ENCODE measurements at places on chromosomes 7 and 10. TPM values are rescaled to one million over a fixed set of nuclear protein-coding genes. Genes with fewer than 3 reads are reported as not detected.

GRCh38 chr7:395643-396042 lies 105.7 kb downstream of the FOXL3 start:
- no peak overlapping the region for H3K4me3 ChIP-seq
- no peak for DNase-seq
- no peaks in the 10 kb centered on the region for H3K36me3 ChIP-seq

DNA sequence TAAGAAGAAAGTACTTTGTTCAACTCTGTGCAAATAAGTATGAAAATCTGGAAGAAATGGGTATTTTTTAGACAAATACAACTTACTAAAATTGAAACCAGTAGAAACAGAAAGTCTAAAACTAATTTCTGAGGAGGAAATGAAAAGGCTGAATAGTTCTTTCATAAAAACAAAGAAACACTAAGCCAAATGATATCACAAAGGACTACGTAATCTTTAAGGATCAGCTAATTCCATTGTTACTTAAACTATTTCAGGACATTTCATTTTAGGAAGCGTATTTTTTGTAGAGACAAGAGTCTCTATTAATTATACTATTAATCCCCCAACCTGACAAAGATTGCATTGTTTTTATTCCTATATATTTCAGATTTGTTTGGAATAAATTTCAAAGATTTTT lies 11.2 kb upstream of the CCSER2 start:
- DNase-seq = no peak
- no peak overlapping the region for H3K4me3 ChIP-seq
- H3K27me3 ChIP-seq = no peaks in the 10 kb centered on the region
- no peak overlapping the region for H3K27ac ChIP-seq
- H3K36me3 ChIP-seq = no peaks in the 10 kb centered on the region

Gene NEURL1
- 0.96 TPM for total RNA-seq

Gene SFTPD
- total RNA-seq = not detected

DNA sequence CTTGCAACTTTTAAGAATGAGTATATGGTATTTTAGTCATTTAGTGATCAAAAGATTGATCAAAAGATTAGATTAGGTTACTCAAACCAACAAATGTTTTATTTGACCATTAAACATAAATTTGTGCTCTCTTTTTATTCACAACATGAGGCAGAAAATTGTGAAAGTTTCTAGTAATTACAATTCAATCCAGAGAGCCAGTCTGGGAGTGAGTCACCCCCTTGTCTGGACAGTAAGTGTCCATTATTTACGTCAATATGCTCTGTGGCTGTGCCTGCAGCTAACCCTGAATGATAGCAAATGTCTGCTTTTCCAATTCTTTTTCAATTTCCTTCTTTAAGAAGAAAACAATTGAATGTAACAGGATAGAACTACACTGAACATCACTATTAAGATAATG lies 27.9 kb downstream of the GNG11 start:
- H3K4me3 ChIP-seq = no peak overlapping the region
- H3K4me1 ChIP-seq = no peaks in the 10 kb centered on the region
- H3K27me3 ChIP-seq = no peaks in the 10 kb centered on the region
- DNase-seq = no peak
- H3K27ac ChIP-seq = no peak overlapping the region

Gene MUC3A
- not detected for total RNA-seq

Gene PDE6C
- not detected for total RNA-seq

GRCh38 chr7:104857458-104858425 lies 156.3 kb upstream of the KMT2E start:
- peaks cover 13% of the 10 kb centered on the region for H3K4me1 ChIP-seq
- H3K4me3 ChIP-seq = no peak overlapping the region
- DNase-seq = no peak
- H3K27ac ChIP-seq = no peak overlapping the region
- no peaks in the 10 kb centered on the region for H3K27me3 ChIP-seq
- H3K36me3 ChIP-seq = no peaks in the 10 kb centered on the region

GRCh38 chr10:101161494-101162299 lies 30.6 kb downstream of the TLX1 start:
- peaks cover 7% of the 10 kb centered on the region for H3K27me3 ChIP-seq
- H3K4me3 ChIP-seq = no peak overlapping the region
- peaks cover 8% of the 10 kb centered on the region for H3K4me1 ChIP-seq

DNA sequence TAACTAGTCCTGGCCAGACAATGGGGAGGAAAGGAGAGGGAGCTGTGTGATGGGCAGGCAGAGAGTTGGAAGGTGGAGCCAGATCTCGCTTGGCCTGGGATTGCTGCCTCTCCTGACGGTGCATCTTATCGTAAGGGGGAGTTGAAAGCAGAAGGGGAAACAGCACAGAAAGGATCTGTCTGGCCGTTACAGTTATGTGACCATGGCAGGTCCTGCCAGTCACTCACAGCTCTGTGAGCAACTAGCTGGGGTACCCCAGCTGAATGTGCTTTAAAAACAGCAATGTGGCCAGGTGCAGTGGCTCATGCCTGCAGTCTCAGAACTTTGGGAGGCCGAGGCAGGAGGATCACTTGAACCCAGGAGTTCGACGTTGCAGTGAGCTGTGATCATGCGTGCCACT lies 8.1 kb downstream of the BLVRA start:
- H3K36me3 ChIP-seq = peaks cover 5% of the 10 kb centered on the region
- no peak for DNase-seq
- H3K27ac ChIP-seq = no peak overlapping the region
- peaks cover 25% of the 10 kb centered on the region for H3K4me1 ChIP-seq
- H3K27me3 ChIP-seq = no peaks in the 10 kb centered on the region

Gene CYP3A7
- total RNA-seq = not detected

Gene STAG3
- total RNA-seq = 6.5 TPM

Gene CALN1
- not detected for total RNA-seq

DNA sequence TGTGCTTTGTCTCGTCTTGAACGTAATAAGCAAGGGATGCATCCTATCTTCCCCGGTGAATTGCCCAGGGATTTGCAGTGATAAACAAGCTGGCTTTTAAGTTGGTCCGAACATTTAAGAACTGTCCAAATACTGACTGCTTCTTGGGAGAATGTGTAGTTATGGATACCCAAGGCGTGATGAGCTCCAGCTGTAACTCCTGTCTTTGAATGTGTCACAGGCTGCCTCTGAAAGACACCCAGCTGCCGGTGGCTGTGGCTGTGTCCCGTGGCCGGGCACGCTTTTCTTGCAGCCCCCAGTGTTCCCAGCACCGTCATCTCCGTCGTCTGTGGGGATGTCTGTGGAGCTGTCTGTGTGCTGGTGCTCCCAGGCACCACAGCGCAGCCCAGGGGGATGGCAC lies 118.1 kb downstream of the GLRX3 start:
- H3K4me1 ChIP-seq = no peaks in the 10 kb centered on the region
- H3K4me3 ChIP-seq = no peak overlapping the region
- no peak overlapping the region for H3K27ac ChIP-seq
- H3K27me3 ChIP-seq = no peaks in the 10 kb centered on the region
- no peaks in the 10 kb centered on the region for H3K36me3 ChIP-seq

Gene RBP3
- not detected for total RNA-seq

GRCh38 chr7:19871102-19871501 lies 97.7 kb upstream of the TMEM196 start:
- no peaks in the 10 kb centered on the region for H3K36me3 ChIP-seq
- H3K27ac ChIP-seq = no peak overlapping the region
- no peaks in the 10 kb centered on the region for H3K27me3 ChIP-seq
- H3K4me3 ChIP-seq = no peak overlapping the region

Gene CPED1
- total RNA-seq = 0.32 TPM

DNA sequence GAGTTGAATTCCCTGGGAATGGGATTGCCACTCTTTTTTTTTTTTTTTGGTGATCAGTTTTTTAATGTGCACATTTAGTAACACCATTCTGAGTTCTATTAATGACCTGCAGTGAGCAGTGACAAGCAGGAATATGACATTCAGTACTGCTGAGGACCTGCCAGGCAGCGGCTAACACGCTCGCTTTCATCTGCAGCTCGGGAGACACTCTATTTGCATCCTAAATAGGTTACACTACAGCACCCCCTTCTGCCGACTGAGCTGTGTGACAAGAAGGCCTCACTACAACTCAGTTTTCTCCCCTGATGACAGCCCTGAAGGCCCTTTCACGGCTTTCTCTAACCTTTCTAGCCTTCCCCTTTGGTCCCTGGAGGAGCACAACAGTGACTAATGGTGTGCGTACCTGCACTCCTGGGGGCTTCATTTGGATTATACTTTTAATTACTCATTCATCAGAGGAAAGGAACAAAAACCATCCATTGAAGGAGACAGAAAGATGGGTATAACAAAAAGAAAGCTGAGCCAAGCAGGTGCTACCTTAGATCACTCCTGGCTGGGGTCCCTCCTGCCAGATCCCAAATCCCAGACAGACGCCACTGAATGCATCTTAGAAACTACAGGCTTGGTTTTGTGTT lies 872.4 kb downstream of the LRMDA start:
- H3K27me3 ChIP-seq = no peaks in the 10 kb centered on the region
- H3K4me1 ChIP-seq = no peaks in the 10 kb centered on the region
- no peak for DNase-seq
- no peak overlapping the region for H3K4me3 ChIP-seq

DNA sequence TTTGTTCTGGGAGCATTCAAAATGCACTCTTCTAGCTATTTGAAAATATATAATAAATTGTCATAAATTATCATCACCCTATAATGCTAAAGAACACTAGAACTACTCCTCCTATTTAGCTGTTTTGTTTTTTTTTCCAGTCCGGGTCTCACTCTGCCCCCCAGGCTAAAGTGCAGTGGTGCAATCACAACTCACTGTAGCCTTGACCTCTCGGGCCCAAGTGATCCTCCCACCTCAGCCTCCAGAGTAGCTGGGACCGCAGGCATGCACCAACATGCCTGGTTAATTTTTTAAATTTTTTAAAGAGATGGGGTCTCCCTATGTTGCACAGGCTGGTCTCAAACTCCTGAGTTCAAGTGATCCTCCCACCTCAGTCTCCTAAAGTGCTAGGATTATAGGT lies 41.1 kb upstream of the MTPAP start:
- H3K27me3 ChIP-seq = no peaks in the 10 kb centered on the region
- no peak overlapping the region for H3K4me3 ChIP-seq
- H3K27ac ChIP-seq = no peak overlapping the region
- DNase-seq = no peak

Gene PVRIG
- 77.4 TPM for total RNA-seq

Gene C10orf67
- not detected for total RNA-seq

DNA sequence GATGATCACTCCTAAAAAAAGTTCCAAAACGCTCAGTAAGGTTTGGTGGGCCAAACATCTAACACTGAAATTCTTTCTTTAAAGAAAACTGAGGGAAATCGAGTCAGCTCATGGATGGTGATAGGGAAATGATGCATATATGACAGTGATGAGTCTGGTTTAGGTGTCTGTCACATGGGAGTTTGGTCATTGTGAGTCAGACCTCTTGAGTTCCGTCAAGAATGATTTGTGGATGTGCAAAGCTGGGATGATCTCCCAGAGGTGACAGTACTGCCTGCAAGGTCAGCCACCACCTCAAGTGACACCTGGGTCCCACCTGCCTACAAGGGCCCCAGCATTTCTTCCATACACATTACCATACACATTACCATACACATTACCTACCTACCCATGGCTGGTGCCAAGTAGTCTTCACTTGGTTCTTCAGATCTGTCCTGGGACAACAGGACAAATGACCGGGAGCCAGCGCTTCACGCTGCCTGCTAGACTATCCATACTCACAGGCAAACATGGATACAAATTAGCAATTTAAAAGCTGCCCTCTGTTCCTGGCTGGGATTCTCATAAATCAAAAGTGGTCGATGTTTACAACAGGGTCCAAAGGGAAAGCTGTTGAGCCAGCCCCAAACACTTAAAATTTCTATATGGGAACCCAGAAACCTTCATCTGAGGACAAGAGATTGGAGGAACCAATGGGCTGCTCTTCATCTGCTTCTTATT lies 128.4 kb downstream of the ADAM12 start:
- H3K27me3 ChIP-seq = no peaks in the 10 kb centered on the region
- H3K27ac ChIP-seq = no peak overlapping the region
- no peak overlapping the region for H3K4me3 ChIP-seq
- DNase-seq = no peak

Gene CPA5
- not detected for total RNA-seq

DNA sequence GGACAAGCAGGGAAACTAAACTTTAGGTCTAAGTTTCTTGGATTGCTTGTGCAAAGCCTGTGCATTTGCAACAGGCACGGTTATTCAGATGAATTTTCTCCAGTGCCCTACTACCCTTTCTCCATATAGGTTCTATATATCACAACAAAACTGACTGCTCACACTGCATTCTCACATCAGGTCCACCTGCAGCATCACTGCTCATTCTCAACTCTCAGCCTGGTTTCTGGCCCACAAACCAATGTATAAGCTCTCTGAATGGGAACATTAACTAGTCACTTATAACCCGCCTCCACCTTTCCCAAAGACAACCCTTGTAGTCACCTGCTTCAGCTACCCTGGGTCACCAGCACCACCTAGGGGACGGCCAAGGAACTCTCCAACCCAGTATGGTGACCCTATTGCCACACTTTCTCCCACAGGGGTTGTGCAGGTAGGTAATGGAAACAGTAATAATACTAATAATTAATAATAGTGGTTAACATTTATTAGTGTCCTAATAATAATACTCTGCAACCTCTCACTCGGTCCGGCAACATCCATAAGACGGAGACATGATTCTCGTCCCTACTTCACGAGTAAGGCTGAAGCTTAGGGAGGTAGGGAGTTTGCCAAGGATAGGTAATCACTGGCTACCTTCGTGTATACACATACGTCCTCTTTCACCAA lies 97.3 kb downstream of the CLEC2L start:
- no peak overlapping the region for H3K4me3 ChIP-seq
- H3K27me3 ChIP-seq = no peaks in the 10 kb centered on the region
- H3K27ac ChIP-seq = no peak overlapping the region
- peak; percentile 48 for DNase-seq
- H3K4me1 ChIP-seq = no peaks in the 10 kb centered on the region

DNA sequence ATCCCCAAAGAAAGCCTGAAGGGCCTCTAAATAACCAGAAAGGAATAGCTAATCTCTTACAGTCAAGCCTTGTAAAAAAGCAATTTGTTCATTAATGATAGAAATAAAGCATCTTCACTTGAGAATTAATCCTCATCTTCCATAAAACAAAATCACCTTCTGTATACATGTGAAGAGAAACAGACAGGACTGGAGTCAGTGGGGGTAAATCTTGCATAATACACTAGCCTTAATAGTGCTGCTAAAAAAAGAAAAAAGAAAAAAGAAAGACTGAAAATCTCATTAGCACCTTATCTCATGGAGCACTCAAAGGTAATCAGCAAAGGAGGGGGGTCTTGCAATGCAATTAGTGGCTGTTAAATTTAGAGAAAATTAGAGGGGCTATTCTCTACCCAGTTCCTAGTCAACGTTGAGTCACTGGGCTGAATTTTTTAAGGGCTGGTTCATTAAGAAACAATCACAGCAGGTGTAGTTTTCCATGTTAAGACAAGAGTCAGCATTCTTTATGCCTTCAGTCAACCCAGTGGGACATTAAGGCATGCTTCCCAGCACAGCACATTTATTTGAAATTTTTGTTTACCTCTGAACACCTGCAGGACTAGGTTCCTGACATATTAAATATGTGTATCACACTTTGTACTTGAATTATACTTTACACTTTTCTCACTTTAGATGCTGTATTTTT lies 1455.7 kb upstream of the CELF2 start:
- H3K4me1 ChIP-seq = no peaks in the 10 kb centered on the region
- no peak overlapping the region for H3K27ac ChIP-seq

Measured in CD4-positive, alpha-beta memory T cell (primary cell).